ENCODE measurements at places on chromosomes 5 and 9. TPM values are rescaled to one million over a fixed set of nuclear protein-coding genes. Genes with fewer than 3 reads are reported as not detected.
A peak's percentile ranks its signal among the peaks of the same experiment; 100 is the strongest.

DNA sequence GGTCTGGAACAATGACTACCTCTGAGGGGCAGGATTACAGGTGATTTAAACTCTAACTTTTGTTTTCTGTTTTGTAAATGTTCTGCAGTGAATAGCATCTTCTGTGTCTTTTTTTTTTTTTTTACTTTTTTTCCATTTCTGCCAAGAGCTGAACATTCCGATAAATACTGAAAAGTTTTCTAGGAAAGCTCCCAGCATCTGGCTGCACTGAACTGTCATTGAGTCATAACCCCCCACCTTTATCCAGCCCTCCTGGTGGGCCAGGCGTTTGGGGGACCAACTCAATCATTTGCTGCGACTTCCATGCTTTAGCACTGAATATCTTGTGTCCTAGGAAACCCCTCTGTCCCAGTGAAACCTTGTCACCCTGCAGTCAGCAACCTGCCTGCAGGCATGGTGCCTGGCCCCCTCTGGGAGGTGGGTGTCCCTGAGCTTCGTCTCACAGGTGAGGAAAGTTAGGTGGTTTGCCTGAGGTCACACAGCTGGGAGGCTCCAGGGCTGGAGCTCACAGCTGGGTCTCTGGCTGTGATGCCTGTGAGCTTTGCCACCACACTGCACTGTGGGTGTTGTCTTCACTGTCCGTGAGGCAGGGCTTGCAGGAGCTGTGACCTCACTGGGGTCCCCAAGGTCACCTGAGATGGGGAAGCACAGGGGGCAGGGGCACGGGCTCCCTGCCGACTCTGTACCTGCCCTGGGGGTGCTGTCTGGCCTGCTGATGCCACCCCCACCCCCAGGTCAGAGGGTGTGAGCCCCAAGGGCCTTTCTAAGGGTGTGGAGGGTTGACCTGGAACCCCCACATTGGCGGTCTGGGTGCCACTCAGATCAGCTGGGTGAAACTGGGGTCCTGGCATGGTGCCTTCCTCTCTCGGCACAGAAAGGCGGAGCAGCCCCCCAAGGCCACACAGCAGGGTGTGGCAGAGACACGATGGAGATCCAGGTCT lies 14.1 kb downstream of the PLPP7 start:
- DNase-seq = no peak

DNA sequence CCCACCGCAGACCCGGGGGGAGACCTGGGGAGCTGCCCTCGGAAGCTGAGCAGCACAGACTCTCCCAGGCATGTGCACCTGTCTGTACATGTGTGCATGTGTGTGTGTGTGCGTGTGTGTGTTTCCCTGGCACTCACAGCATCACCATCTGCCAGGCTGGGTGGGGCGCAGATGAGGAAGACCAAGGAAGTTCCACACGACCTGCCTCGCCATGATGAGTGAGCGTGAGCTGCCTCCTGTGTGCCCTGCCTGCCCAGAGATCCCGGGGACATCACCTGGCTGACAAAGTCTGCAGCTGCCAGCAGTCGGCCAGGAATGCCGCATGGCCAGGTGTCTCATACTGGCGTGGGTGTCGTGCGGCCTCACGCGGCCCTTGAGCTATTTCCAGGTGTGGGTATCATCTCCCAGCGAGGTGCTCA lies 4.0 kb upstream of the GPSM1 start:
- DNase-seq = no peak

DNA sequence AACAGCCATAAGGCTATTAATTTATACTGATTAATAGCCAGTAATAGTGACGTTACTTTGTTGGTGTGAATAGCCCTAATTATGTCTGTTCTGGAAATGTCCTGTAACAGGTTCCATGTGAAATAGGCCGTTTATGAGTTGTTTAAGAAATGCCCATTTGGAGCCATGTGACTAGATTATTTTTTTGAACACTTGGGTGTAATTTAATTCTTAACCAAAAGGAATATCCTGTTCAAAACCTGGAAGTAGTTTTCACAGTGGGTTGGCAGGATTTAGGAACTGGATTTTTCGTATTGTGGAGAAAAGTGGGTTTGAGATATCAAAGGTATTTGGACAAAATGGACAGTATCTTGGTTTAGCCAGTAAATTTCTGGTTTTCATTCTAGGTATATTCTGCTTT lies 1.3 kb downstream of the TENT2 start:
- DNase-seq = no peak

DNA sequence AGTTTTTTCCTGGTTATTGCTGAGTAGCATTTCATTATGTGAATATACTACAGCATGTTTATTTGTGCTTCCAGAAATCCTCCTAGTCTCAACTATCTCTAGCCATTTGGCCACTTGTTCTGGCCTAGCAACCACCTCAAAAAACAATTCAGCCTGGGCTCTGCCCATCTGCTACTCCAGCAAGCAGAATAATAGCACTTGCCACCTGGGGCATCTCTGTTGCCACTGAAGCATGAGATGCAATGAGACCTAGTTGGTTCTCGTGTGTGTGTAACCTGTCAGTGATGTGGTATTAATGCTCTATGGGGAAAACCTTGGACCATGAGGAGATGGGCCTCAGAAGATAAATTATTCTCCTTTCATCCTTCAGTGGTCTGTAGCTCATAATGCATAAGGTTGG lies 129.5 kb downstream of the RNF180 start:
- DNase-seq = no peak

DNA sequence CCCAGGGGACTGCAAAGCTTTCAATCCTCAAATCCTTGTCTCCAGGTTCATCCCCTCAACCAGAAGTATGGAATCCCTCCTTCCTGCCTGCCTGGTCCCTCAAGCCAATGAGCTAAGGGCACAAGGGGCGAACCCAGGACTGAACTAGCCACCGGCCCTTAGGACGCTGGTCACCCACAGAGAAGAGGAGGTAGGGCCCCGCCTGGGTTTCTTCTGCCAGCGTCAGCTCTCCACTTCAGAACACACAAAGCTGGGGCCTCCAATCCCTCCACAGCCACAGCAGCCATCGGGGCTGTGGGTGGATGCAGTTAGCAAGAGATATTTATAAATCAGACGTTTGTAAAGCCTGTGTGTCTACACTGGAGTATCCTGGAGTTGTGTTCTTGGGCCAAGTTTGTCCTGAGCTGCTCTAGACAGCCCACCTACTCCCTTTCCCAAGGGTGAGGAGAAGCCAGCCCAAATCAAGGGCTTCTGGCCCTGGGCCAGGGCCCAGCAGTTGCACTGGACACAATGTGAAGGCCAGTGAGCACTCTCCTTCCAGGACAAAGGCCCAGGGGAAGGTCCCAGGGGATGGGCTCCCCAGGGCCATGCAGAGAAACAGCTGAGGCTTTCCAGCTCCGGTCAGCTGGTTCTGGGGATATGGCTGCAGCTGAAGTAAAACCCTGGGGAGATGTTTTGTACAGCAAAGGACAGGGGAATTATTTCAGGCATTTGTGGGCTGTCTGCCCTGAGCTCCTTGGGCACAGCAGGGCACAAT lies 18.9 kb downstream of the AMBP start:
- DNase-seq = no peak

GRCh38 chr9:122562134-122562760 lies 9.3 kb downstream of the OR1N2 start:
- DNase-seq = peak; percentile 62

GRCh38 chr5:144117412-144117811 lies 53.0 kb downstream of the YIPF5 start:
- DNase-seq = no peak

Gene FLT4
- total RNA-seq = 6.0 TPM

Gene C5orf52
- not detected for total RNA-seq

Gene TGFBI
- not detected for total RNA-seq

Gene FCN2
- total RNA-seq = not detected

Gene ISCA1
- 35.8 TPM for total RNA-seq

Gene ANKRD18B
- total RNA-seq = 0.14 TPM

Gene PCDHB16
- not detected for total RNA-seq

All from activated naive CD8-positive, alpha-beta T cell treated with anti-CD3 and anti-CD28 coated beads for 36 hours (primary cell).